MM.1S (cell line): ENCODE measurements at places on chromosomes 3 and 15.
A peak's percentile ranks its signal among the peaks of the same experiment; 100 is the strongest.

DNA sequence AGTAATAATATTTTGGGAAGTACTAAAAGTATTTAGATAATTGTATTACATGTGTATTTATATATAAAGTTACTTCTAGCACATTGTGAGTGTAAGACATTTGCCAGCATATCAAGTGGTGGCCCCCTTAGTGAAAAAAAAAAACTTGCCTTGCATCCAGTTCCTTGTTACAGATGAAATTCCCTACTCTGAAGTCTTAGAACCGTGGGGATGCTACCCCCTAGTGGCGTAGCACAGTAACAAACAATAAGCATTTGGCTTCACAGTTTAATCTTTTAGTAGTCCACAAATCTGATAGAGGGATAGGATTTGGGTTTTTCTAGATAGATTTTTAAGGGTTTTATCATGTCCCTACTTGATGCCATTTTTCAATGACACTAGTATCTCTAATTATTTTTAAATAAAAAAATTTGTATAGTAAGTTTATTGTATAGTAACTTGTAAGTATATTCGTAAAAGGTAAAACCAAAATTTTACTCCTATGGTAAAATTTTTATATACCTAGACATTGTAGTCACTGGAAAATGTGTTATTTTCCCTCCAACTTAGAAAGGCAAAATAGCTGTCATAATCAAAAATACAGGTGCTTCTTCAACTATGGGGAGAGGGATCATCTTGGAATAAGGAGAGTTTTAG, 14.3 kb downstream of the SMC4 start:
- peaks cover 37% of the 10 kb centered on the region for H3K36me3 ChIP-seq
- no peak overlapping the region for H3K4me3 ChIP-seq
- no peaks in the 10 kb centered on the region for H3K27me3 ChIP-seq
- peaks cover 21% of the 10 kb centered on the region for H3K4me1 ChIP-seq

GRCh38 chr15:62847900-62848489, 194.6 kb upstream of the TPM1 start:
- H3K27ac ChIP-seq, result no peak overlapping the region
- H3K27me3 ChIP-seq, result no peaks in the 10 kb centered on the region
- H3K36me3 ChIP-seq, result no peaks in the 10 kb centered on the region
- H3K4me3 ChIP-seq, result no peak overlapping the region

DNA sequence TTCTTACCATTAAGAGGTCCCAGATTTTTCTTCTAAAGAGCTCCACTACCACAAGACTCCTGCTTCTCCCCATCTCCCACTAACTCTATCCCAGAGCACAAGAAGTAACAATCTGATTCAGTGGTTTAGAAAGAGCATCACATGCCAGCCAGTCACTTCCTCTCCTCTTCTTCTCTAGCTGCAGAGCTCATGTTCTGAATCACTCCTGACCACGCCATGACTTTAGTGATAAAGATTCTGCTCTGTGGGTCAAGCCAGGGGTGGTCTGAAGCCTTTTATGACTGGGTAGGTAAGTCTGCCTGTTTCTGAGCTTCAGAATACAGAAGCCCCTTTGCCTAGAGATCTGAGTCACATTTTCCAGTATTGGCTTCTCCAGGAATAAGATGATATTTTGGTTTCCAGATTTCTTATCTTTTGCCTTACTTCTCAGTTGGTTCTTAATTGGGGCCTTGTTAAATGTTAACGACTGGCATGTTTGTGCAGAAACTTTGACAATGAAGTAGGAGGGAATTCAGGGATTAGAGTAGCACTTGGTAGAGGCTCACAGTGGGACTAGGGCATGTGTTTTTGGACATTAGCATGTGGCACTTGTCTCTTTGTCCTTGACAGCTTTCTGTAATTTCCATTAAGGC, 27.6 kb upstream of the ADAMTSL3 start:
- H3K4me1 ChIP-seq, result no peaks in the 10 kb centered on the region
- no peak overlapping the region for H3K27ac ChIP-seq
- no peaks in the 10 kb centered on the region for H3K27me3 ChIP-seq

DNA sequence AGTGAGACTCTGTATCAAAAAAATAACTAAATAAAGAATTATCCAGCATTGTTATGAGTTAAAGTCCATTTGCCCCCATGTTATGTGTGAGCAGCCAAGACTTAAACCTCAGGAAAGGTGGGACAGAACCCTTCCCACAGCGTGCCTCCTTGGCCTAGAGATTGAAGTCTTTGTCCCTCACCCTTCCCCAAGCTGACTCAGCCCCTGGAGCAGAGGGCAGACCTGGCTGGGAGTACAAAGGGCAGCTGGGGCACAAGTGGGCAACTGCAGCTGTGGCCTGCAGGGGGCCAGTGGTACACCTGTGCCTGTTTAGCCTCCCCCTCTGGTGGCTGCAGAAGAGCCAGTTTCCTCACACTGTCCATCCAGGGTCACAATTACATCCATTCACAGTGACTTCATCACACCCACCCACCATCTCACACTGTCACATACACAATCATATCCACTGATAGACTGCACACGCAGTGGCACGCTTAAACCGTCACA, 940 bp upstream of the ACY1 start:
- H3K4me3 ChIP-seq, result peak overlapping the region; percentile 90
- H3K4me1 ChIP-seq, result no peaks in the 10 kb centered on the region
- no peaks in the 10 kb centered on the region for H3K27me3 ChIP-seq
- H3K36me3 ChIP-seq, result no peaks in the 10 kb centered on the region

- H3K27me3 ChIP-seq, result no peaks in the 10 kb centered on the region
- H3K27ac ChIP-seq, result no peak overlapping the region
- H3K4me1 ChIP-seq, result no peaks in the 10 kb centered on the region
- no peaks in the 10 kb centered on the region for H3K36me3 ChIP-seq
- no peak overlapping the region for H3K4me3 ChIP-seq
Measured at GRCh38 chr3:53616321-53616720, 121.9 kb downstream of the CACNA1D start.
